ENCODE measurements at places on chromosomes 4 and X.
A peak's percentile ranks its signal among the peaks of the same experiment; 100 is the strongest.

DNA sequence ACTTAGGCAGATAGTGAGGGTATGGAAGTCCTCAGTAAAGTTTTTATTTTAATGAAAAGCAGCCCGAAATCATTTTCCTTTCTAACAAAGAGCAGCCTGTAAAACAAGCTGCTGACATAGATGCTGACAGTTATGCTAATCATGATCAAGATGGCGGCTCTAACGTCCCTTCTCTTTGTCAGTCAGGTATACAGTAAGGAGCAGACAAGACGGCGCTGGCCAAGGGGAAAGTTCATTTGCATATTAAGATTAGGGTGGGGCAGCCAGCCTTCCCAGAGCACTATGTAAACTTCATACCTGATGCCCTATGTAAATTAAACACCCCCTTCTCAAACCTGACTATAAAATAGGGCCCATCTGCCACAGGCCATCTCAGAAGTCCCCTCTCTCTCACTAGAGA is 76.9 kb downstream of the MAGEB10 start:
- DNase-seq, result no peak

GRCh38 chr4:5133201-5133600 is 81.9 kb downstream of the STK32B start:
- no peak for DNase-seq

DNA sequence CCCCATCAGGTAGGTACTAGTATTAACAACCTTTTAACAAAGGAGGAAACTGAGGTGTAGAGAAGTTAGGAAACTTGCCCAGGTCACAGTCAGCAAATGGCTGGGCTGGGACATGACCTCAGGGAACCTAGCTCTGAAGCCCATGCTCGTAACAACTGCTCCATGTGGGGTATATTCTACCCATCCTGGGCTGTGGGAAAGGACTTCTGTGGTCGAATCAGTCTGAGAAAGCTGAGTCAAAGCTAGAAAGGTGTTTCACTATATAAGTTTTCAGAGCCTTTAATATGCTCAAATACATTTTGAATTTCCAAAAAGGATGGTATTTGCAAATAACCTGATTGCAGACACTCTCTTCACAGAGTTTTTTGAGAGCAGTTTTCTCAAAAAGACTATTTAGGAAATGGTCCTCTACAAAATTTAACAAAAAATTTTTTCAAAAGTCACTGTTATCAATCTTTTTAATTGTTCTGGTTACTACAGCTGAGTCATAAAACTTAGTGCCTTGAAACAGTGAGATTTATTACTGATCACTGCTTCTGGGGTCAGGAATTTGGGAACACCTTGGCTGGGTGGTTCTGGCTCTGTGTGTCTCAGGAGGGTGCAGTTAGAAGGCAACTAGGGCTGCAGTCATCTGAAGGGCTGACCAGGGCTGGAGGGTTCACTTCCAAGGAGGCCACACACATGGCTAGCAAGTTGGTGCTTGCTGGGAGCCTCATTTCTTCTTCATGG is 53.6 kb downstream of the NSG1 start:
- DNase-seq, result no peak

DNA sequence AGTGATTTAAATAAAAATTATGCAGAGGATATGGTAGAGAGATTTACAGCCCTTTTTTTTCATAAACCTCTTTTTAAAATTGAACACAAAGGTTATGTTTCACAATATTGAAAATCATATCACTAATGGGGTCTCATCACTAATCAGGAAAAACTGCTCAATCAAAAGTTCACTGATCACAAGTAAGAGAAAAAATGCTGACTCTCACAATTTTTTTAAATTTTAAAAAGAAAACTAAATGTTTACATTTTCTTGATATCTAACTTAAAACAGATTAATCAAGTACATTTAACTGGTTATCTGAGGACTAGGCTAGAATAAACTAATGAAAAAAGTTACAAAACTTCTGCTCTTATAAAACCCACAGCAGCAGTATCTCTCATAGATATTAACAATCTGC is 8.5 kb downstream of the LAMTOR3 start:
- no peak for DNase-seq

- no peak for DNase-seq
These were observed 26.8 kb upstream of the MAGEA10 start for GRCh38 chrX:152165033-152165743.

DNA sequence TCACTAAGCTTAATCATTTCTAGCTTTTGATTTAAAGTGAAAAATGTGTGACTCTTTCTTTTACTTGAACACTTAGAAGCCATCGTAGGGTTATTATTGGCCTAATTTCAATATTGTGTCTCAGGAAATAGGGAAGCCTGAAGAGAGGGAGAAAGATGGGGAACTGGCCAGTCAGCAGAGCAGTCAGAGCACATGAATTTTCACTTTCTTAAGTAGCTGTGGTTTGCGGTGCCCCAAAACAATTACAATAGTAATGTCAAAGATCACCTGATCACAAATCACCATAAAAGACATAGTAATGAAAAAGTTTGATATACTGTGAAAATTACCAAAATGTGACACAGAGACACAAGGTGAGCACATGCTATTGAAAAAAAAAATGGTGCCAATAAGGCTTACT is 45.5 kb downstream of the CENPC start:
- DNase-seq, result no peak

DNA sequence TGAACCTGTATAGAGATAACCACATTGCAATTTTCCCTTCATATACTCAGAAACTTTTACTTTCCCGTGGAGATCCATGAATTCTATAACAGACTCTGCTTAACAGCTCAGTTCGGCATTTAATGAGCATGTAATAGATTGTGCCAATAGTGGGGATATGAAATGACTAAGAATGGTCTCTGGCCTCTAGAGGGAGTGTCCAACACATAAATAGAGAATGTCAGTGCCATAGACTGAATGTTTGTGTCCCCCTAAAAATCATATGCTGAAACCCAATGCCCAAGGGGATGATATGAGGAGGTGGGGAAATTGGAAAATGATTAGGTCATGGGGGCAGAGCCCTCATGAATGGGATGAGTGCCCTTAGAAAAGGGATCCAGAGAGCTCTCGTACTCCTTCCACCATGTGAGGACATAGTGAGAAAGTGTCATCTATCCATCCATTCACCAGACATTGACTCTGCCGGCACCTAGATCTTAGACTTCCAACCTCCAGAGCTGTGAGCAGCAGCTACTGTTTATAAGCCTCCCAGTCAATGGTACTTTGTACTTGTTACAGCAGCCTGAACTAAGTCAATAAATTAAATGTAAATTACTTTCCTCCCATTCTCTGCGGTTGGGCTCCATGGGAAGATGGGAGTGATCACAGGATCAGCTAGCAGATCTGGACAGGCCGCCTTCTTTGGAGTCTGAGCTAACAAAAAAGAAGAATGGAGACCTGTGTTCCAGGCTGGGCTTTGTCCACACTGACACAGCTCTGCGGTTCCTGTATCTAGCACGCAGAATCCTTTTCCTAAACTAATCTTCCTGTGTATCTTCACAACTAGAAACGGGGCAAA is 28.1 kb upstream of the HPSE start:
- DNase-seq, result no peak

- no peak for DNase-seq
These were observed 155.8 kb downstream of the RPA4 start for GRCh38 chrX:97039363-97040029.

GRCh38 chr4:98506462-98507132 is 151.8 kb downstream of the TSPAN5 start:
- DNase-seq, result no peak

DNA sequence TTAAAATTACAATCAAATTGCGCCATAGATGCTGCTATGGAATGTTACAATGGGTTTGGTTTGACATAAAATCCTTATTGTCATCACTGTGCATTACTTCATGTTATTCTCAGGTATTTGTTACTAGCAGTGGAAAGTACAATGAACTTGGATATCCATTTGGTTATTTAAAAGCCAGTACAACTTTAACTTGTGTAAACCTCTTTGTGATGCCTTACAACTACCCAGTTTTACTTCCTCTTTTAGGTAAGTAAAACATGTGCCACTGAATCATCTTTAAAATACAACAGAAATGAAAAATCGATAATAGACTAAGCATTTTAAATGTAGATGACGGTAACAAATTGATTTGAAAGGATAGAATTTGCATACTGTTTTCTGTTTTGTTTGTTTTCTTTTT is 35.6 kb downstream of the INTS6L start:
- DNase-seq, result no peak

- DNase-seq, result no peak
These were observed 263.3 kb upstream of the GPRIN3 start for GRCh38 chr4:89570931-89571330.

GRCh38 chrX:8849945-8850344 is 48.8 kb upstream of the FAM9A start:
- DNase-seq, result no peak

DNA sequence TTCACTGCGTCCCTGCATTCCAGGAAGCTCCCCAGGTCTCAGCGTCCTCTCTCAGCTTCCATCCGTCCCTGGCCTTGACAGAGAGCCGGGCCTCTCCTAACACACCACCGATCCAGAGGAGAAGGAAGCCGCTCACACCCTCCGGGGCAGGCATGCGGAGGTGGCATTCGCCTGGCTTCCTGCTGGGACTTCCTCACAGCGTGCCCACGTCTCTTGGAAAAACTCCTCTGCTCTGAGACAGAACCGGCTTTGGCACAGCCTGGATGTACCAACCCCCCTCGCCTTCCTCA is 3.2 kb downstream of the CTAG2 start:
- DNase-seq, result no peak

DNA sequence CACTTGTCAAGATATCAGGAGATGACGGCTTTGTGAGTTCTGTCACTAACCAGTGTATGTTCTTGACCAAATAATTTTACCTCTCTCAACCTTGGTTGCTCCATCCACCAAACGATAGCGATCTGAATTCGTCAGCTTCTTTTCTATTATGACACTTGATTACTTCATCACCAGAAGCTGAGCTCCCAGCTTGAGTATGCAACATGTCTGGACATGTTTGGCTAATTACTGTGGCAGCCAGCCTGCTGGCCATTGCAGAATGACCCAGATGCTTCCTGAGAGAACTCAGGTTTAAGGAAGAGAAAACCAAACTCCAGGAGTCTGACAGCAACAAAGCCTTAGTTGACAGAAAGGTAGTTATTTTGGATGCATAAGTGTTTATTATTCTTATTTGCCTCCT is 46.4 kb upstream of the PARM1 start:
- no peak for DNase-seq

DNA sequence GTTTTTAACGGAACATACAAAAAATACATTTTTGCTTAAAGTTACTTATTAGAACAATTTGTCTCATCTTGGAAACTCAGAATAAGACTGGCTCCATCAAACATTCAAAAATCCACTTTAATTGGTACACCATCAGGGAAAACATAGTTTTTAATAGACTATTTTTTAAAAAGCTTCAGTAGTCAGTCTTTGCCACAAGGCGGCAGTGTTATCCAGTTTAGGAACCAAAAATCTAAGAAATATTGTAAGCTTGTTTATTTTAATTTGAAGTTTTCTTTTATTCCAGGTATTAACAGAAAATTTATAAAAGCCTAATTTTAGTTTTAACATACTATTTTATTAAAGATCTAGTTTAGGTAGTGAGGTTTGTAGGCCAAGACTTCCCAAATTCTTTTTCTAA is 107.7 kb downstream of the APOOL start:
- DNase-seq, result peak; percentile 2

- DNase-seq, result no peak
These were observed 16.5 kb upstream of the SOX3 start for GRCh38 chrX:140521393-140521792.
